ENCODE measurements at places on chromosomes 16 and 17.
A peak's percentile ranks its signal among the peaks of the same experiment; 100 is the strongest.

GRCh38 chr16:8199390-8199789 lies 390.9 kb downstream of the TMEM114 start:
- DNase-seq, result no peak

DNA sequence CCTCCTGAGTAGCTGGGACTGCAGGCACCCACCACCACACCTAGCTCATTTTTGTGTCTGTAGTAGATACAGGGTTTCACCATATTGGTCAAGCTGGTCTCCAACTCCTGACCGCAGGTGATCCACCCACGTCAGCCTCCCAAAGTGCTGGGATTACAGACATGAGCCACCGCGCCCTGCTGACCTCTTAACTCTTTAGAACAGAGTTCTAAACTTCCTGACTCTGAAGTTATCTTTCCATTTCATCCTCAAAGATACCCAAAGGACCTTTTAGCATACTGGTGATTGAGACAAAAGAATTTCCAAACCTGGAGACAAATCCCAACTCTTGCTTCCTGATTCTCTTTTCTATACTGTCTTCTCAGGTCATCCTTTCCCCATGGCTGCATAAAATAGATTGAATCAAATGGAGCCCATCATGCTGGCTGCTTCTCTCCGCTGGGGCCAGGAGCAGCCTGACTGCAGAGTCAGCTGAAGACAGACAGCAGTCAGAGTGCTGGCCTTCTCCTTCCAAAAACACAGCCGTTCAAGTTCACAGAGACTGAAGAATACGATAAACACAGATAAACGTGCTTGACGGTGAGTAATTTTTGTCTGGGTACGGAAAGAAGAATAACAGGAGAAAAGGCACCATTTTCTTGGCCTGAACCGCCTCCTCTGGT lies 76.5 kb upstream of the ATF7IP2 start:
- no peak for DNase-seq

DNA sequence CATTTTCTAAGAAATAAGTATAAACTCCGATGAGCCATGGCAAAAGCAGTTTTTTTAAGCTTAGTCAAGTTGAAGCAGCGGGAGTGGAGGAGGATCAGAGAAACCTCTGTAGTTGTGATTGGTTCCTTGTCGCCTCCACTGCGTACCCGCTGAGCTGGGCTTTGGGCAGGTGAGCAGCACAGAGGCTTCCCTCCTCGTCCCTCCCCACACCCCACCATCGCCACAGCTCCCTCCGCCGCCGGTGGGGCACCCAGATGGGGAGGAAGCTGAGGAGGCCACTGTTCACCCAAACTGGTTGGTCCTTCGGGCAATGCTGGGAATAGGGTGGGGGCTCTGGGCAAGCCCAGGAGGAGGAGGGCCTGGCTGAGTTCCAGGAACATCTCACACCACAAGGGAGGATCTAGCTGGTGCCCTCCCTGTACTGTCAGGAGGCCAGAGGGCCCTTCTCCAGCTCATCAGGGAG lies 5.2 kb upstream of the MRPL38 start:
- no peak for DNase-seq

DNA sequence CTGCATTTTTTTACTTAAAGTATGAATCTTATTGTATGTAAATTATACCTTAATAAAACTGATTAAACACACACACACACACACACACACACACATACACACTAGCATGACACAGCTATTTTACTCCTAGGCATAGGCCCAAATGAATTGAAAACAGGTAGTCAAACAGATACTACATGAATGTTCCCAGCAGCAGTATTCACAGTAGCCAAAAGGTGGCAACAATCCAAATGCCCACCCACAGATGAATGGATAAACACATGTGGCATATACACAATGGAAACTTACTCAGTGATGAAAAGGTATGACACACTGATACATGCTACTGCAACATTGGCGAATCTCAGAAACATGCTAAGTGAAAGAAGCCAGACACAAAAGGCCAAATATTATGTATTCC lies 223.5 kb downstream of the CYB561 start:
- no peak for DNase-seq

GRCh38 chr16:608019-608418 lies 18.2 kb downstream of the RAB40C start:
- DNase-seq, result no peak

DNA sequence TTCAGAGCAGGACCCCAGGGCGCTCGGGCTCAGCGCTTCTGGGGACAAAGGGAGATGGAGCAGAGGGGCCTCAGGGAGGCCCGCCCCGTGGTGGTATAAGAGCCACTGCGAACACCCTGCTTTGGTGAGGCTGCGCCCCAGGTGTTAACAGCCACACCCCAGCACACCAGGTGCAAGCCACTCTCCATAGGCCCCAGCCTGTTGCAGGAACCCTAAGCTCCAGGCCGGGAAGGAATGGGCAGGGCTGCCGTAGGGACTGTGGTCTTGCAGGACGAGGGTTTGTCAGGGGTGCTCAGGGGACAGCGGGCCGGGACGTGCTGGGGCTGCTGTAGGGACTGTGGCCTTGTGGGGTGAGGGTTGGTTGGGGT lies 17.0 kb upstream of the SSTR5 start:
- no peak for DNase-seq

DNA sequence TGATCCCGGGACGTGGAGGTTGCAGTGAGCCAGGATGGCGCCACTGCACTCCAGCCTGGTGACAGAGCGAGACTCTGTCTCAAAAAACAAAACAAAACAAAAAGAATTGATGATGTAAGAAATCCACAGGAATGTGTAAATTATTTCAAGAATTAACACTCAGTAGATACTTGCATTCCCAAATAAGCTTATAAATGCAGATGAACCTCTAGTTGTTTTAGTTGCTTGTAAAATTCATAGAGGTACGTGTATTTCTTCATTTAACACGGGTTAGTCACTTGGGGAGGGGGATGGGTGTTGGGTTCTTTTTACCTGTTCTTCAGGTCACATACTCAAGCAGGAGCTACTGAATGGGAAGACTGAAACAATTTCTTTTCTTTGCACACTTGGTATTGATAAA lies 55.7 kb upstream of the FBXO47 start:
- no peak for DNase-seq

GRCh38 chr16:49854188-49854795 lies 1.6 kb downstream of the ZNF423 start:
- DNase-seq, result no peak

DNA sequence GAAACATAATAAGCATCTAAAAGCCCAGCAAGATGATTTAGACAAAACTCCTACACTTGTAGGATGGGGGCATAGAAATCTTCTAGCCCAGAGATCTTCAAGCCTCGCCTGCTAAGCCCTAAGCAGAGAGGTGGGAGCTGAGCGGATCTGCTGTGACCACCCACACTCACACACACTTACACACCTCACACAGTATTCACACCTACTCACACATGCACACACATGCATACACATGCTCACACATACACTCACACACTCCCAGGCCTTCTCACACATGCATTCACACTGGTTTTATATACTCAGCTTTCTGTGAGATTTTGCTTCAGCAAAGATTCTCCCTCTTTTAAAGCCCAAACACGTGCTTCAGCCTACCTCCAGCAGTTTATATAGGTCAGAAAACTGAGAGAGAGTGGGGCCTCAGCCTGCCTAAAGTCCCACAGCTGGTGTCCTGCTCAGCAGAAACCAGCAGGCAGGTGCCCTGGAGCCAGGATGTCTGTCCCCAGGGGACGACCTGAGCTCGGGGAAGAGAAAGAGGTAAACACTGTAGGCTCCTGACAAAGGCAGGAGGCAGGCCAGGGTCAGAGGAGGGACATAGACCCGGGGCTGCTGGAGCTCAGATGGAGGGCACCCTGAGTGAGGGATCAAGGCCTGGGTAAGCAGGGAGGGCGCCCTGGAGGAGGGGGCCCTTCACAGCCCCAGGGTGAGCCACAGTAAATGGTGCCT lies 12.0 kb upstream of the KRT19 start:
- no peak for DNase-seq

- no peak for DNase-seq
Measured at GRCh38 chr17:67557921-67558320, 159.8 kb upstream of the NOL11 start.

DNA sequence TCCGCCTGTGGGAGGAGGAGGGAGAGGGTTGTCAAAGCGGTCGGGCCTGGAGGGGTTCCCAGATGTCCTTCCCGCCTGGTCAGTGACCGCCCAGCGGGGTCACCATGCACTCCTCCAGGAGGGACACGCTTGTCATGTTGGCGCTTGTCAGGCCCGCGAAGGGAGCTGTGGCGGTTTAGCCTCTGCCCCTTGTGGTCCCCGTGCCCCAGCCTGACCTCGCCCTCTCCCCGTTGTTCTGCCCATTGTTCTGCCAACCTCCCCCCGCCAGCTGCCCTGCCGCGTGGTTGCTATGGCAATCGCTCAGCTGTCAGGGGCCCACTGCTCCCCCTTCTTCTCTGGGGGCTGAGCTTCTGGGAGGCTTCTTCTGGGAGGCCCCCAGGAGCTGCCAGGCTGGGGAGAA lies 146.4 kb upstream of the CIBAR2 start:
- no peak for DNase-seq

DNA sequence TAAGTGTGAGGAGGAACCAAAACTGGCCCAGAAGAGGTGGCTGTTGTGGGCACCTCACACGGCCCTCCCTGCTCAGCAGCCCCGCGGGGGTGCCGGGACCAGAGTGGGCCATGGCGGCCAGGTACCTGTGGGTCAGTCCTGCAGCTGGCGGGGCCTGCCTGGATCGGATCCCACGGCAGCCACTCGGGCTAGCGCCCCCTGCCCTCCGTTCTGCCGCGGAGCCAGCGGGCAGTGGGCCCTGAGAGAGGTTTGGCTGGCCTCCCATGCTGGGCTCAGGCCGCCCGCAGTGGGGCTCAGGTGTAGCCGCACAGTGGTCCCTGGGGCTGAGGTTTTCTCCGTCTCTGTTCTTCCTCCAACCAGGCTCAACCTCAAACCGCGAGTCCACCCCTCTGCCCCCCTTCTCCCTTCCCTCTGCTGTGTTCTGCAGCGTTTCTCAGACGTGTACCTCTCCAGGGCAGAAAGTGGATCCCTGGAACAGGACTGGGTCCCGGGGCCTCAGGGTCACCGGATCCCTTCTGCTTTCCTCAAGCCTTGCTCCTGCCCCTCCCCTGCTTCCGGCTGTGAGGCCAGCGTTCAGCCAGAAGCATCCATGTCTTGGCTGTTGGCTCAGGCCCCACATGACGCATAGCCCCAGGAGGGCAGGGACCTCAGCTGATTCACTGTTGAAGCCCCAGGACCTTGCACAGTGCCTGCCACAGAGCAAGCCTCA lies 28.6 kb upstream of the ITGA3 start:
- DNase-seq, result no peak

DNA sequence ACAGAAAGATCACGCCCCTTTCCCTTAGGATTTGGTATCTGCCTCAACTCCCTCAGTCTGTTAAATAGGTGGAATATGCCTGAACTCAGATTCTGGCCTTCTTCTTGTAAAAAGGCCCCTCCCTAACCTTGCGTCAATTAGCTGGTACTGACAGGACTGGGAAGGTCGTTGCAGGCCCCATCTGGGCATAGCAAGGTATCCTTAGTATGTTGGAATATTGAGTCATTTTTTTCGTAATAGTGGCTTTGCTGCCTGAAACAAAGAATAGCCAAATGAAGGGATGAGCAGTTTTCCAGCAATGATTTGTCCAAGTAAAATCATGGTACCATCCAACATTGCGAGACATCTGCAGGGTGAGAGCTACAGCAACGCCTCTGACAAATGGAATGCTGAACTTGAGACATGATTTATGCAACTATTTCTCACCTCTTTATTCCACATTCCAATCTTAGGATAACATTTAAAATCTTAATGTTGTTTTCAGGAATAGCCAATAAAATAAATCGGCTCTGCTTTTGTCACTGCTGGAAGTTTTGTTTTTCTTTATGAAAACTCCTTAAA lies 39.3 kb upstream of the BRD7 start:
- no peak for DNase-seq

GRCh38 chr17:78990349-78991016 lies 10.8 kb upstream of the LGALS3BP start:
- no peak for DNase-seq

DNA sequence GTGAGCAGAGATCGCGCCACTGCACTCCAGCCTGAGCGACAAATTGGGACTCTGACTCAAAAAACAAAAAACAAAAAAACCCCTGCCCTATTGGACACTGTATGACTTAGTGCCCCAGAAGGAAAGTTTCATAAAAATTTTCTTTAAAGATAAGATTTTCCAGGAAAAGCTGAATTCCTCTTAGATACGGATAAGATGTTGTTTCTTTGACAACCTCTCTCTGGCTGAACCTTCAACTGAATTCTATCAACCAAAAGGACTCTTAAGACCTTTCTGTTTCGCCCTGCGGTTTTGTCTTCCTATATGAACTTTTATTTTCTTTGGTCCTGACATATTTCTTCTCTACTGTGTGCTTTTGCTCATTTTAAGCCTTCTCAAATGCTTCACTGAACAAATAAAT lies 35.8 kb downstream of the CPPED1 start:
- no peak for DNase-seq

- DNase-seq, result no peak
Measured at GRCh38 chr16:56971768-56972043, 10.0 kb downstream of the CETP start.

DNA sequence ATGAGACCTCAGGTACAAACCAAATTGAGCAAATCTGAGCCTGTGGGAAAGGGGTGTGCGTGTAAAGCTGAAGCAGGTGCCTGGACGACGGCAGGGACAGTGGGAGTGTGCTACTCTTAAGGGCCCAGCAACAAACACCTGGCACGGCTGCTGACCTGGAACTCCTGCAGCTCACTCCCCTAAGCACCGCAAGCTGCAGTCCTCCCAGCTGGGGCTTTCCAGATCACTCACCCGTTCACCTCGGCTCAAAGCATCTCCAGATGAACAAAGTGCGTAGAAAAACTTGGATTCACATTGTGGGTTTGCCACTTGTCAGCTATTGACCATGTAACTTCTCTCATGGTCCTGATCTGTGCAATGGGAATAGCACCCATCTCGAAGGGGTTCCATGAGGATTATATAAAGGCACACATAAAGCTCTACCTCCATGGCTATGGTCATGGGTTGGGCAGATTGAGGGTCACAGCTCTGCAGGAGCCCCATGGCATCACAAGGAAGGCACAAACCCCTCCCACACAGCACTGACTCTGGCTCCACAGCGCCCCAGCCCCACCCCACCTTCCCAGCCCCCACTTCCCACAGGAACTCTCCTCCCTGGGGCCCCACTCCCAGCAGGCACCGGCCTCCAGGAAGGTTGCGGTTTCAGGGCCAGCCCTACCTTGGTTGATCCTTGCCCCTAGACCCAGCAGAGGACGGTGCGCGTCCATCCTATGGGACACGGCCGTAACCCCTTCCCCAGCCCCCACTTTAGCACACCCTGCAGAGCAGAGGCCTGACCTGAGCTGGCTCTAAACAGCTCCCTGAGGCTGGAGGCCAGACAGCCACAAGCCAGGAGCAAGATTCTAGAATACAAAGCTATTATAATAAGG lies 21.9 kb downstream of the ST3GAL2 start:
- no peak for DNase-seq

GRCh38 chr17:48550502-48551213 lies 5.7 kb upstream of the HOXB2 start:
- no peak for DNase-seq

GRCh38 chr17:82519971-82520903 lies 705 bp downstream of the FOXK2 start:
- peak; percentile 27 for DNase-seq

Measured in activated CD4-positive, alpha-beta T cell treated with anti-CD3 and anti-CD28 coated beads, Interleukin-2, amount 50 U/mL, for 4 hours (primary cell).